ENCODE measurements at places on chromosomes 2 and 18.

DNA sequence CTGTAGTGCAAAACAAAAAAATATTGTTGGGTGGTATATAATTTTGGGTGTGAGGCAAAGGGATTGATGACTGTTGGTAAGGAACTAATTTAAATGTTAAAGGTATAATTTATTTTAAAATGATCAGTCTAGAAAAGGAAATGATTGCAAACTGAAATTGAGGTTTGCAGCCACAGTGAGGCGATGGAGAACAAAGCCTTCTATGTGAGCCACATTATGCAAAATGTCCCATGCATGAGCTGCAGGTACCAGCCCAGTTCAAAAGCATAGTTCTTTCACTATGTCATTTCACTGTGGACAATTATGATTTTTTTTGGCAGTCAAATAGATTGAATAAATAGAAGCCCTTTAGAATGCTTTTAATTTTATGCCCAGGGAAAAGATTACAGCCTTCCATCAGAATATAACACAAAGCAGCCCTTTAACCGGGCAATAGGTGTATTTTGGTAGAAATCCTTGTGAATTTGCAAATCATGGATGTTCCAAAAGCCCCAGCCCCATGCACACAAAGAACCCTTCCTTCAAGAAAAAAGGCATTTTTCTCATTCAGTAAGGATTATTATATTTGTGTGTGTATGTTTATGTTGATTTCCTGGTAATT is 1.7 kb downstream of the MAP2 start:
- DNase-seq = no peak

DNA sequence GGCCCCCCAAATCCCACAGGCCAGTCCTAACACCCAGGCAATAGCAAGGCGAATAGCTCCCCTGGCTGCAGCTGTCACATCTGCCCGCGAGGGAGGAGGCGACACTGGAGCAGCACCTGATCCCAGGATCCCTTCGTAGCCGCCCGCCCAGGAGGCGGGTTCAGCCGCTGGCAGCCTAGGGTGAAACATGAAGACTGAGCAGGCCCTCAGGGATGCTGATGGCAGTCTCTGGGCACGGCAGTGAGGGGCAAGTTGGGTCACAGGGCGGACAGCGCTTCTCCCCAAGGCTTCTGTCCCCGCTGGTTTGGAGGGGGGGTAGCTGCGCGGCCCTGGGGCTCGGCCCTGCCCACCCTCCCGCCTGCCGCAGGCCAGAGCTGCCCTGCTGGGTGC is 1.9 kb downstream of the DNMT3A start:
- no peak for DNase-seq

DNA sequence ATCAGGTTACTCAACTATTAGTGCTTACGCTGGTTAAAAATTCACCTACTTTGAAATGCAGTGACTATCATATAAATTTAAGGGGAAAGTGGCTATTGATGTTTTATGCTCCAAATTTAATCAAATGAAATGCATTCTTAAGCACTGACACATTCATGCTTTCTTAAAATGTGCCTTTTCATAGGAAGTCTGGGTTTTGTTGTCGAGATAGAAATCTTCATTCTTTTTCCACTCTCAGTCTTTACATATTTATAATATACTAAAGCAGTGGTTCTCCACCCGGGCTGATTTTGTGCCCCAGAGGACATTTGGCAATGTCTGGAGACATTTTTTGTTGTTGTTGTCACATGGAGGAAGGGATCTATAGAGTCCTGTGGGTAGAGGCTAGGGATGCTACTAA is 167.9 kb downstream of the PAX3 start:
- no peak for DNase-seq

GRCh38 chr2:23599667-23600066 is 214.7 kb downstream of the KLHL29 start:
- no peak for DNase-seq

- DNase-seq = no peak
Observed at GRCh38 chr2:57776916-57777315, 269.7 kb upstream of the VRK2 start.

- DNase-seq = no peak
Observed at GRCh38 chr2:236702657-236703372, 133.2 kb downstream of the ACKR3 start.

DNA sequence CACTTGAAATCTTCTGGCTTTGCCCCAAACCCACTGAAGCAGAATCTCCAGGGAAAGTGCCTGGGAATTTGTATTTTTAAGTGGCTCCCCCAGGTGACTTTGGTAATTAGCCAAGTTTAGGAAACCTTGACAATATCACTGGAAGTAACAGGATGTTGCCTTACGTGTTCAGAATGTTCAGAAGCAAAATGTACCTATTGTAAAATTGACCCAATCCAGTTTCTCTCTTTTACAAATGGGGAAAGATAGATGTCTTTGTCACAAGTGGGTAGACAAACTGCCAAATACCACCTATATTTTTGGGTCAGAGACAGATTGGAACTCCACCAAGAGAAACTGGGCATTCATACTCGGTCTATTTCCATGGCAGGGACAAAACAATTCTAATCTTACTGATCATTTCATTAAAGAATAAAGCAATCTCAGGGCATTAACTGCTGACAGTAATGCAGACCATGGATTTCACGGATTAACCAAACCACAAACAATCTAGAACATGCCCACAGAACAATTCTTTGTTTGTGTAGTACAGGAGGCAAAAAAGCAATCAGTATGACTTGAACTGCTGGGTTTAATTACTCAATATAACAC is 255.8 kb downstream of the ERBB4 start:
- DNase-seq = no peak

- no peak for DNase-seq
Observed at GRCh38 chr2:8984855-8985254, 18.6 kb downstream of the MBOAT2 start.

GRCh38 chr2:134988994-134989605 is 58.1 kb downstream of the MAP3K19 start:
- peak; percentile 13 for DNase-seq

DNA sequence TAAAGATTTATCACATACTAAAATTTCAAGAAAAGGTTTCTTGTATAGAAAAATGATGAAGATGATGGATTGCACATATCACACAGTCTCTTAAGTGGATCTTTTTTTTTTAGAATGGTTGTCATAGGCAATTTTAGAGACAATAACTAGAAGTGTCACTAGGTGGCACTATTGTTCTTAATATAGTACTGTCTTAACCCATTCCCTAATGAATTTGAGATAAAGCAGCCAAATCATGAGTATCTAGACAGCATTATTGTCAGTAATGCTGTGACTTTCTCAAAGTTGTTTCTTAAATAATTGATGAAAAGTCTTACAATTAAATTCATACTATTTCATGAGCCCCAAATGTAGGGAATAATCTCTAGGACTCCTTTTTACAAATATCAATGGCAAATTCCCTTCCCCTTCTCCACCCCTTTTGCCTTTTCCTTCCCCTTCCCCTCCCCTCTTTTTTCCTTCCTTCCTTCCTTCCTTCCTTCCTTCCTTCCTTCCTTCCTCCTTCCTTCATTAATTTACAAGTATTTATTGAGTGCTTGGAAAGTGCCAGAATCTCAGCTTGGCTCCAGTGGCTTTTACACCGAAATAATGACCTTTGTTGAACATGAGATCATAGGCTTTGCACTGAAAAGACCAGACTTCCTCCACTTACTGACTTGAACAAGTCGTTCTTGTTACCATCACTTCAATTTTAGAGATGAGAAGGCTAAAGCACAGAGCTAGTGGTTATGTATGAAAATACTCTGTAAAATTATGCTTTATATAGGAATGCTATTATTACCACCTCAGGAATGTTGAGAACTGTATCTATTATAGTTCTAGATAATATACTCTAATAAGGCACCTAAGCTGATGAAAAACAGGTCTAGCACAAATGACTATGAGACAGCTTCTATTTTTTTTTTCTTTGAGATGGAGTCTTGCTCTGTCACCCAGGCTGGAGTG is 19.8 kb downstream of the MYL12B start:
- DNase-seq = peak; percentile 47

DNA sequence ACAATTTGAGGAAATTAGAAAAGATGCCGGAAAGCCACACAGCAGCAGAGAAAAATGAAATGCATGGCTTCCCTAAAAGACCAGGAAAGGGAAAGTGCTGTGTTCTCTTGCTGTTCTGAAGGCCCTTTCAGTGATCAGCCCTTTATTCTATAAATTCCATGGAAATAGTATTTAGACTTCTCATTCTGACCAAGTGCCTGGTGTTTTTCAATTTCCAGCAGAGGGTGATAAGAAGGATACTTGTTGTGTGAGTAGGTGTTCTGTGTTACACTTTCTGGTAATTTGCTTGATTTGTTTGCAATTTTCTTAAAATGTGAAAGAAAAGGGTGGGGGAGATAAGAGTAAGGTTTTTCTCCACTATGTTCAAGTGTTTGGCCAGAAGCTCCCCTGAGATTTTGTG is 504.5 kb downstream of the IRS1 start:
- DNase-seq = no peak

- DNase-seq = no peak
Observed at GRCh38 chr2:176502619-176503018, 233.4 kb downstream of the MTX2 start.

- no peak for DNase-seq
Observed at GRCh38 chr2:224171226-224171625, 132.1 kb upstream of the SERPINE2 start.

DNA sequence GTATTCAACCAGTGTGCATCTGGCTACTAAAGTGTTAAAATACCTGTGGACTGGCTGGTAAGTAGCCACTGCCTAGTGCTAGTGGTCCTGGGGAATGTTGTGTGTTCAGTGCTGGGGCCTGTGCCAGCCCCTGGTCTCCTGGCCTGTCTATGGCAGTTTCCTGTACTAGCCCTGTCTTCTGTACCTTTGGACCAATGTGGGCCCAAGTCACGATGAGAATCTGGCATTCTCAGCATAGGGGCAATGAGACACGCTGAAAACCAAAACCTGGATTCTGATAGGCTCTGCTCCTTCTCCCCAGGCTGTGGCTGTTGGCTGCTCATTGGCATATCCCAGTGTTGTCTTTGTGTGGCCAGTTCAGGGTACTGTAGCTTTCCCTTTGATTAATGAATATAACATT is 170.4 kb downstream of the PTPRM start:
- no peak for DNase-seq

DNA sequence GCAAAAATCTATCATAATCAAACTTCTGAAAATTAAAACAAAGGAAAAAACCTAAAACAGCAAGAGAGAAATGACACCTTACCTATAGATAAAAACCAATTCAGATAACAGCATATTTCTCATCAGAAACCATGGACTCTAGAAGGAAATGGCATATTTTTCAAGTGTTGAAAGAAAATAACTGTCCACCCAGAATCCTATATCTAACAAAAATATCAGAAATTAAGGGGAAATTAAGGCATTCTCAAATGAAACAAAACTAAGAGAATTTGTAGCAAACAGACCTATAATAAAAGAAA is 257.2 kb downstream of the ANAPC1 start:
- DNase-seq = no peak

GRCh38 chr2:150572194-150572766 is 84.8 kb upstream of the RND3 start:
- no peak for DNase-seq

DNA sequence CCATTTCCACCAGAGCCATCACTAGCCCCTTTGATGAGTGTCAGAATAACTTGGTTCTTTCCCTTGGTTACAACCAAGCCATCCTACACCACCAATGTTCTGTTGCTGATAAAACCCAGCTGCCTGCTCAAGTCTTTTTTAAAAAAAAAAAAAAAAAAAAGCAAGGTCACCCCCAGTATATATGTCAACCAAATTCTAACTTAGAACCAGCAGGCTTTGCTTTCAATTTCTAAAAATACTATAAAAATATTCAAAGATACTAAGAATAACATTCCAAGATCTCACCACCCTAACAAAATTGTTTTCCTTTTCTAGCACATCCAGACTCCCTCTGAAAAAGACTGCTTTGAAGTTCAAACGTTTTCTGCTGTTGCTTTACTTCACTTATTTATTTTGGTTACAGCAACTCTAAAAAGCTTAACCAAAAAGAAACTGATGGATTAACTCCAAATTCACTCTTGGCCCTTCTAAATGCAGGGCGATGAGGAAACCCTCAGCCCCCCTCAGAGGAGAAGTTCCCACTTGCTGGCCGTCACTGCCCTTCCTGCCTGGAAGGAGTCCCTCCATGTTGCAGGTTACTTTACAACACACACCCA is 10.9 kb downstream of the UXS1 start:
- DNase-seq = no peak

GRCh38 chr2:231640241-231640640 is 47.6 kb downstream of the TEX44 start:
- DNase-seq = no peak

DNA sequence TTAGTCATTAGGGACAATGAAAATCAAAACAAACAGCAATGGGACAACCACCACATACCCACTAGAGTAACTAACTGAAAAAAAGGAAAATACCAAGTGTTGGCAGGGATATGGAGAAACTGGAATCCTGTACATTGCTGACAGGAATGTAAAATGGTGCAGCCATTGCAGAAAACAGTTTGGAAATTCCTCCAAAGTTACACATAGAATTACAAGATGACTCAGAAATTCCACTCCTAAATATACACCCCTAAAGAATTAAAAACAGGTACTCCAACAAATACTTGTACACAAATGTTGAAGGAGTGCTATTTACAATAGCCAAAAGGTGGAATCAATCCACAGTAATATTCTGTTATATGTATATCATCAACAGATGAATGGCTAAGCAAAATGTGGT is 110.9 kb downstream of the ROCK1 start:
- DNase-seq = no peak

DNA sequence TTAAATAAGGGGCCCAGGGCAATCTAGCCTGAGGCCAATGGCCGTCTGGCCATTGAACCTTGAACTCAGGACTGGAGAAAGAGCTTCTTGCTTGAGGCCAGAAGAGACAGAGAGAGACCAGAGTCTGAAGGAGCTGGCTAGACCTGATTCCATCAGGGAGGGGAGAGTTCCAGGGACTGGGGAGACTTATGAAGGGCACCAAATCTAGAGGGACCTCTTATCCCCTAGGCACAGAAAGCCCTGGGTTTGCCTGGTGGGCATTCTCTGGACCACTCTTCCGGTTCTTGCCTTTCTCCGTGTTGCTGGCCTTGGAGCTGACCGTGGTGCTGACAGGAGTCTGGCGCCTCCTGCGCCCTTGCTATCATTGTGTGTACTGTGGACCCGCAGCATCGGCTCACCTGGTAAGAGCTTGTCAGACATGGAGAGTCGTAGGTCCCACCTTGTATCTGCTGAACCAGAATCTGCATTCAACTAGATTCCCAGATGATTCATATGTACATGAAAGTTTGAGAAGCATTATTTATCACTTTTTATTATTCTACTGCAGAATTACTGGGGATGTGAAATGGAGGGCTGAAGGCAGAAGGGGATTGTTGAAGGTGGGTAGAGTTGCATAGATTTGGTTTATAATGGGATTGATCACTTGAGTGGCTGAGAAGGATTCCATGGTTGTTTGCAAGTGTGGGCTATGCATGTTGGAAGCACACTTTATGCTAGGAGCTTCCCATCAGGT is 4.3 kb upstream of the TRPM8 start:
- no peak for DNase-seq

GRCh38 chr2:222038067-222038802 is 260.6 kb downstream of the PAX3 start:
- peak; percentile 9 for DNase-seq
